Epithelial cell of proximal tubule (primary cell): ENCODE measurements at places on chromosomes 5 and 9. TPM values are rescaled to one million over a fixed set of nuclear protein-coding genes. Genes with fewer than 3 reads are reported as not detected.

- no peak for DNase-seq
These were observed 3.1 kb downstream of the NINJ1 start for GRCh38 chr9:93130861-93131481.

- DNase-seq: no peak
These were observed 49.9 kb upstream of the GARNL3 start for GRCh38 chr9:127214421-127215267.

GRCh38 chr5:32545102-32545800 lies 40.1 kb upstream of the SUB1 start:
- no peak for DNase-seq

- peak; percentile 76 for DNase-seq
These were observed 7.5 kb upstream of the ANKRD33B start for GRCh38 chr5:10556289-10556807.

DNA sequence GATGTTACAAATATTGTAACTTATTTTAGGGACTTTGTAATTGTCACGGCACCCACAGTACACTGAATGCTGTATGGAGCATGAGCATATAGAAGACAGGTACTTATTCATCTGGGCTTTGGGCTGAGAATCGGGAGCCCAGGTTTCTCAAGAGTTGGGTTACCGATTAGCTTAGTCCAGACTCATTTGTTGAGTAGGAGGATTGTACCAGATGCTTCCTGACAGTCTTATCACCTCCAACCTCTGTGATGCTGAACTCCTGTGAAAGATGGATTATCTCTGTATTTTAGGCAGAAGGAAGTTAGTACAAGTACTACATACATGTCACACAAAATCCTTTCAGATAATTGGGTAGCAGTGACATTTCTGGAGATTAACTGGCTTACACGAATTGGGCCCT lies 79.2 kb downstream of the SV2C start:
- no peak for DNase-seq

GRCh38 chr9:84136119-84136868 lies 155.7 kb downstream of the RMI1 start:
- no peak for DNase-seq

GRCh38 chr9:133570691-133571080 lies 36.2 kb downstream of the ADAMTSL2 start:
- DNase-seq: no peak

GRCh38 chr5:62421414-62421813 lies 8.9 kb downstream of the IPO11 start:
- no peak for DNase-seq

- peak; percentile 2 for DNase-seq
These were observed 900.0 kb upstream of the CDH10 start for GRCh38 chr5:25544652-25545249.

DNA sequence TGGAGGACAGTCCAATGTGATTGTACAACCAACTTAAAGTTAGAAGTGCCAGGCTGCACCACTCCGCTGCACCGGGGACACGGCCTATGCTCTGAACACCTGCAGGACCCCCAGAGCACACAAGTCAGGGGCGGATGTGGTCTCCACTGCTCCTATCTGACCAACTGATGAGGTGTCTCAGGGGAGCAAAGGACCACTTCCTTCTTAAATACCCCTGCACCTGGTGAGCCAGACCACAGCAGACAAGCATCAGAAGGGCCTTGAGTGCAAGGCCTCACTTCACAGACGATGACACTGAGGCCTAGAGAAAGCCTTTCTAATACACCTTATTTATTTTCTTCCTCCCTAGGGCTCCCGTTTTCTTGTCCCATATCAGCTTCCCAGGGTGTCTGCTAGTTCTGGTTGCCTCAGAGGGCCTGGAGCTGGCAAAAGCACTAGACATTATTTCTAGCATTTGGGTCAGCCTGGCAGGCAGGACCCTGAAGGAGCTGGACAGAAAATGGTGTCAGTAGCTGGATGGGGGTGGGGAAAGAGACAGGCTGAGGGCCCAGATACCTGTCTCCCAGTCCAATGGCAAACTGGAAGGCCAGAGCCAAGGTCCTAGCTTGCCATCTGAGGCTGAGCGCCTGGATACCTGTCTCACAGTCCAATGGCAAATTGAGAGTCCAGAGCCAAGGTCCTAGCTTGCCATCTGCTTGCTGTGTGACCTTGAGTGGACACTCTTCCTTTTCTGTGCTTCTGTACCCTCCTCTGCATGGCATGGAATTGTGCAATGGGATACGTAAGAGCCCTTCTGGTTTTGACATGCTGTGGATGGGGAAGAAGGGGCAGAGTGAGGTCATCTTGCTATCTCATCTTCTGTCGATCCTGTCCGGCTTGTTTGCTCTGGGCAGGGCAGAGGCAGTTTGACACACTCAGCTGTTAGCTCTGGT lies 9.0 kb downstream of the CCDC69 start:
- no peak for DNase-seq

GRCh38 chr9:18888290-18888689 lies 144.7 kb downstream of the SAXO1 start:
- no peak for DNase-seq

DNA sequence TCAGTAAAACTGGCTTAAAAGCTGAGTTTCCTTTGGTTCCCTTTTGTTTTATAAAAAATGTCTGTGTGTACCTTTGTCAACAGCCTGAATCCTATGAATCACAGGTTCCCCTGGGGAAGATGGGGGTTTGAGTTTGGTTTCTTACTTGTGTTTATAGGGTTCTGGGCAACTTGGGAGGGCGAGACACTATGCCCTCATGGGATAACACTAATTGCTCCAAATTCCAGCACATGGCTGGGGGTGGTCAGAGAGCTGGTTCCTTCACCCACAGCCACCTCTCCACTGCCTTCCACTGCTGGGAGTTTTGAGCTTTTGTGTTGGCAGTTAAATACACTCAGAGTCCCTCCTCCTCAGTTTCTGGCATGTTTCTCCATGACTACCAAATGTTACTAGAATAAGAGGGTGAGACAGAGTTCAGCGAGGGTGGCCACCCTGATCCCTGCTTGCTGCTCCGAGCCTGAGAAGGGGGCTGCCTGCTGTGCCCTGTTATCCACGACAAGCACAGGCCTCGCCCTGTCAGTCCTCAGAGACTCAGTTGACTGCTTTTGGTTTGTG lies 83.0 kb upstream of the EPB41L4B start:
- no peak for DNase-seq

GRCh38 chr9:89426384-89426961 lies 71.4 kb downstream of the SEMA4D start:
- DNase-seq: no peak

DNA sequence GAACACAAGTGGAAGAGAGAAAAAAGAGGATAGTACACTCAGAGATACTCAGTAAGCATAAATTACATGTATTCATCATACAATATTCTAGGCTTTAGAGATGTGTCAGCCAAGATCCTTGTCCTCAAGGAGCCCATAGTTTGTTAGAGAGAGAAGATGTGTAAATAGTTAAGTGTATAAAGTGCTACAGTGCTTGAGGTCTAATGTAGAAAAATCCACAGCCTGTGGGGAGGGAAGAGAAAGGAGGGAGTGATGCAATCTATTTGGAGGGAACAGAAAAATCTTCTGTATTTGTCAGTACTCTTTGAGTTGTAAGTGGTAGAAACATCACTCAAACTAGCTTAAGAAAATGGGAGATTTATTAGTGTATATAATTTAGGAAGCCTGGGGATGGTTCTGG lies 81.9 kb downstream of the PALM2AKAP2 start:
- no peak for DNase-seq

ORM2 gene
- not detected in 2 replicates for total RNA-seq

RAB3C gene
- not detected in 2 replicates for total RNA-seq

IL9 gene
- total RNA-seq: not detected in 2 replicates

SPATA6L gene
- 0.92 and 1.7 TPM in 2 replicates for total RNA-seq

MPDZ gene
- total RNA-seq: 14.0 and 18.4 TPM in 2 replicates

FREM1 gene
- 0.17 and 0.22 TPM in 2 replicates for total RNA-seq

PPIC gene
- 24.2 and 25.0 TPM in 2 replicates for total RNA-seq

SVEP1 gene
- 0.29 and 0.35 TPM in 2 replicates for total RNA-seq
